ENCODE measurements at places on chromosomes 5 and 9. TPM values are rescaled to one million over a fixed set of nuclear protein-coding genes. Genes with fewer than 3 reads are reported as not detected.

- DNase-seq = peak; percentile 21
Observed at GRCh38 chr9:6938873-6939272, 181.1 kb downstream of the KDM4C start.

GRCh38 chr9:4086119-4087090 is 213.5 kb downstream of the GLIS3 start:
- peak; percentile 71 for DNase-seq

GRCh38 chr5:95826949-95827891 is 4.7 kb upstream of the GLRX start:
- no peak for DNase-seq

The DMRT3 gene
- not detected for total RNA-seq

The CD14 gene
- total RNA-seq = not detected

DNA sequence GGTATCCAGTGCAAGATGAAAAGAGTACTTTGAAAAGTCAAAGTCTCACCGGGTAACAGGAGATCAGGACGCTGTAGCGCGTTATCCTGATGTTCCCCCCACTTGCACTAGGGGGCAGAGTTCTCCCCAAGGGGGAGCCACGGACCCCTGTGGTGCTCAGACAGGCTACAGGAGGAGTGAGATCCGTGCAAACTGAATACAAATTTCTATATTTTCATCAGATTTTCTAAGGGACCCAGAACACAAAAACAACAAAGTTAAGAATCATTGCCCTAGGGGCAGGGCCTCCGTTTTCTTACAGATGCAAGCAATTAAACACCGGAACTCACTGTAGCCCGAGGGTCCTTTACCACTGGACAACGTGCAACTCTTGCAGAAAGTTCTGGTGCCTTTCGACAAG is 2.0 kb downstream of the MYO10 start:
- peak; percentile 83 for DNase-seq

All from Daoy (cell line).